Right lobe of liver (tissue), 6 donors: ENCODE measurements at places on chromosomes 11 and 22. TPM values are rescaled to one million over a fixed set of nuclear protein-coding genes. Genes with fewer than 3 reads are reported as not detected.

- no peak for DNase-seq
Observed at GRCh38 chr11:131228378-131228777, 142.0 kb upstream of the NTM start.

- DNase-seq, result no peak
Observed at GRCh38 chr22:41828516-41828915, 4.4 kb upstream of the SREBF2 start.

DNA sequence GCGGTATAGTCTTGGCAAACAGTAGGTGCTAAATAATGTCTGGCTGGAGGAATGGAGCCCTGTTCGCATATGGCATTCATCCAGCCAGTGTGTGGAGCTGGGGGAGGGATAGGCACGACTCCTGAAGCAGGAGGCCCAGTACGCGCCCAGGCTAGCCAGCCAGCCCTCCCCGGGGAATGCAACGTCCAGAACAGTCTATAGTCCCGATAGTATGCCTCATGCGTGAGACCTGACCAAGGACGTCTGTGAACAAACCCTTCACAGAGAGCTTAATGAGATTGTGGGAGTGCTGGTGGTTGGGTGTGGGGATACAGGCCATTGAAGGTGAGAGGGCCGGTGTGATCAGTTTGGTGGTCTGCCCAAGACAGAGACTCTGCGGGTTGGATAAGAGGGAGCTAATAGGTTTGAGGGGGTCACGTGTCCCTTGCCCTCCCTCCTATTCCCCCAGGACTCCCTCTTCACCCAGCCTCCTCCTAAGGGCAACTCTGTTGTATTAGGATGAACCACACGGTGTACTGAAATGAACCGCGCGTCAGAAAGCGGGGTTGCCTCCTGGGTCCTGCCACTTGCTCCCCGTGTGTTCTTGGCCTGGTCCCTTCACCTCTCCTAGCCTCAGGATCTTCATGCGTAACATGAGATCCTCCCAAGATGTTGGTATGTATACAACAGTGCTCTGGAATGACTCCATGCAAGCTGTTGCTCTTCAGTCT lies 987 bp upstream of the GRIK4 start:
- DNase-seq, result no peak

DNA sequence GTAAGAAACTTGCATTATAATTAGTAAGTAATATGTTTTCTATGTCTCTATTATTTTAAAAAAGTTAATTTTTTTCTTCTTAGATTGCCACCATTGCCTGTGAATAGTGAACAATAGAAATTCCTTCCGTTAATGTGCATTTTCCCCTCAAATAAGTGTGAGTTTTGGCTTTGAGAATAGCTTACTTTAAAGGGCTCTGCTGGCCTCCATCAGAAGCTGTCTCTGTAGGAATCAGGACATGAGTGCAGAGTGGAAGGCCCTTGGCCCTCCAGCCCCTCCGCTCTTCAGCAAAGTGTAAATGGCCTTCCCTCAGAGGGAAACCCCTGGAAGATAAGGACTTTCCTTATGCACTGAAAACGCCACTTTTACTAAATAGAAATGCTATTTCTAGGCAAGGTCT lies 24.1 kb upstream of the ADORA2A start:
- no peak for DNase-seq

TCP11L1 gene
- 5.9 TPM for total RNA-seq
